Islet precursor cell (in vitro differentiated cells): ENCODE measurements at places on chromosomes 1 and 21.

DNA sequence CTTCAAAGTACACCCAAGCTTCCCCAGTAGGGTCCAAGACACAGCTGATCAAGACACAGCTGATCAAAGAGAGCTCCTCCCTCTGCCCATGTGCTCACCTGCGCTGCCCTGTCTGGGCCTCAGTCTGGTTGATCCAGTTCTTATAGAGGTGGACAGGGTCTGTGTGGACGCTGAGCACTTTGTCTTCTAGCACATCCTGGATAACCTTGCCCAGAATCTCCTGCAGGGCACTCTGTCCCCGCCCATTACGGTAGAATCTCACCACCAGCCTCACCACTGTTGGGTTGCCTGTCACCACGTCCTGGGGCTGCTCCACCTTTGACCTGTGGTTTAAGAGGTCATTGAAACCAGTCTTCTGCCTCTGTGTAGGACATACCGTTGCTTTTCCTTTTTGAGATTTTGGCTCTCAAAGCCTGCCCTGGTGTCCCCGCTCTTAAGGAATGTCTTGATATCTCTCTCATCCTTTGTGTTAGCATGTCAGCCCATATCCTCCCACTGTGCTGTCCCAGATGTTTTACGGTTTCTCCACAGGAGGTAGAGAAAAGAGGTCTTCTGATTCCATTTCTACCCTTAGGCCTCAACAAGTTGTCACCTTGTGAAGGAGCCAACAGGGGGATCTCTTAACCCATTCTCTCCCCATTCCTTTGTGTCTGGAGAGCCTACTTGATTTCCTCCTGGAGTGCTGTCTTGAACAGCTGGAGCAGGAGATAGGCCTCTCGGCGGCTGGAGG lies 33.5 kb downstream of the IQGAP3 start:
- no peak for DNase-seq

GRCh38 chr1:97740891-97741290 lies 179.9 kb downstream of the DPYD start:
- DNase-seq = no peak

DNA sequence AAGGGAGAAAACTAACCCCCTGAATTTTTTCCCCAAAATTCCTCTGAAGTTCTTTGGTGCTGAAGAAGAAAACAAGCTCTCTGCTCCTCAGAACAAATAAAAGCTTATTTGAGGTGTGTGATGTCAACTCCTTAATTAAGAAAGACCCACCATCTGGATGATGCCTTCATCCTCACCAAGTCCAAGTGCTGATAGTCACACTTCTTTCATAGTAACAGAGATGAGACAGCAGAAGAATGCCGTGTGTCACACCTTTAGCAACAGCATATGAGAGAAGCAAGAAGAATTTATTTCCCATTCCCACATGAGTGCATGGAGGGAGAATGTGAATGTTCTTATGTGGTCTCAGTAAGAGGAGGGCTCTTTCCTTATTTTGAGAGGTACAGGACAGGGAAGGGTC lies 91.2 kb downstream of the TGFB2 start:
- DNase-seq = no peak

- peak; percentile 83 for DNase-seq
Observed at GRCh38 chr1:150813028-150813707, 5.1 kb upstream of the CTSK start.

DNA sequence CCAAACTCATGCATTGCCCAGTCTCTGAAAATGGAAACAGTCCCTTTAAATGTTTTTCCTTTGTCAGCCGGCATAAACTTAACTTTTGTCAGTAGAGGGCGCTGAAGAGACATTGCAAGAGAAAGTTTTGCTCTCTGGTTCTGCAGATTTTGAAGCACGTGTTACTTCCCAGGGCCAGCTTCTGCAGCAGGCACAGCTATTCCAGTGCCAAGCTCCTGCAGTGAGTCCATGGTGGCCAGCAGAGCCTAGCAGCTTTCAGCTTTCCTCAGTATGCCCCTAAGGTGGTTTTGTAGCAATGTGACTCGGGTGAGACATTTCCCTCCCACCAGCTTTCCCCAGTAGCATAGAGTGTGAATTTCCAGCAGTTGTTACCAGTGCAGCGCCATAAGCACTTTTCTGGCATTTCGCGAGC lies 2.6 kb upstream of the IFI44L start:
- DNase-seq = peak; percentile 81

DNA sequence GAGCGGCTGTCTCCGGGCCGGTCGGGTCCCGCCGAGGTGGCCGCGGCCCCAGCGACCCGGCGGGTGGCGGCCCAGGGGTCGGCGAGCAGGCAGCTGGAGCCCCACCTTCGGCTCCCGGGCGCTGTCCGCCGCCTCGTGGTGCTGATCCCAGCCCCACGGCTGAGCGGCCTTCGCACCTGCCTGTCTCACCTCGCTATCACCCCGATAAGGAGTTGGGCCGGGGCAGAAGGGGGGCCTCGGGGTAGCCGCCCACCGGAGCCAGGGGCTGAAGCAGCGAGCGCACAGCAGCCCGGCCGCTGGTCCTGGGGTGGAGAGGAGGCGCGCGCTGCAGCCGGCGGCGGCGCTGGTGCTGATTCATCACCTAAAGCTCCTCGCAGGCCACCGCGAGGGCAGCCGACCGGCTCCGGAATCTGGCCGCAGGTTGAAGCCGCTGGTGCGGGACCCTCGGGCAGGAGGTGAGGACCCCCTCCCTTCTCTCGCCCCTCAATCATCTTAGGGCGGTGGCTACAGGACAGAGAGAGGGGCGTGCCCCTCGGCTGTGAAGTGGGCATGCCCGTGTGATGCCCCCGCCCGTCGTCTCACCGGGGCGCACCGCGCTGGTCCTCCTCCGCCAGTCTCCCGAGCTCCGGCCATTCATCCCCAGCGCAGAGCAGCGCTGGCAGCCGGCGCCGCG lies 575 bp downstream of the TRIM67 start:
- DNase-seq = peak; percentile 85

GRCh38 chr1:75588779-75589475 lies 22.0 kb downstream of the SLC44A5 start:
- DNase-seq = no peak

DNA sequence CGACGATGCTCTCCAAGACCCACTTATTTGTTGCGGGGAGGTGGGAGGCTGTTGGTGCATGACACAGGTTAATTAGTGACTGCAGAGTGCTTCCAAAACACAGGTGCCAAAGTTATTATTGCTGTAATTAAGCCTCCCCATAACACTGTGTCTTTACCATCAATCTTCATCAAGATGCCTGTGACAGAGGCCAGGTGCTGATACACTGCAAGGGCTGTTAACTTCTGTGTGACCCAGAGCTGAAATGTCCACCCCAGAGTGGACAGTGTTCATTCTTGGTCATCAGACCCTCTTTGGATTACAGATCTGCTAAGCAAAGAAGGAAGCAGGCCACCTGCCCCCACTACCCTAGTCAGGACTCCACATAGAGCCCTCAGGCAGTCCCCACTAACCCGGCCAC lies 55.5 kb downstream of the CAPN8 start:
- no peak for DNase-seq

GRCh38 chr1:206905295-206906164 lies 8.3 kb downstream of the IL24 start:
- peak; percentile 88 for DNase-seq

- DNase-seq = peak; percentile 71
Observed at GRCh38 chr1:110060034-110060661, 10.3 kb downstream of the ALX3 start.

DNA sequence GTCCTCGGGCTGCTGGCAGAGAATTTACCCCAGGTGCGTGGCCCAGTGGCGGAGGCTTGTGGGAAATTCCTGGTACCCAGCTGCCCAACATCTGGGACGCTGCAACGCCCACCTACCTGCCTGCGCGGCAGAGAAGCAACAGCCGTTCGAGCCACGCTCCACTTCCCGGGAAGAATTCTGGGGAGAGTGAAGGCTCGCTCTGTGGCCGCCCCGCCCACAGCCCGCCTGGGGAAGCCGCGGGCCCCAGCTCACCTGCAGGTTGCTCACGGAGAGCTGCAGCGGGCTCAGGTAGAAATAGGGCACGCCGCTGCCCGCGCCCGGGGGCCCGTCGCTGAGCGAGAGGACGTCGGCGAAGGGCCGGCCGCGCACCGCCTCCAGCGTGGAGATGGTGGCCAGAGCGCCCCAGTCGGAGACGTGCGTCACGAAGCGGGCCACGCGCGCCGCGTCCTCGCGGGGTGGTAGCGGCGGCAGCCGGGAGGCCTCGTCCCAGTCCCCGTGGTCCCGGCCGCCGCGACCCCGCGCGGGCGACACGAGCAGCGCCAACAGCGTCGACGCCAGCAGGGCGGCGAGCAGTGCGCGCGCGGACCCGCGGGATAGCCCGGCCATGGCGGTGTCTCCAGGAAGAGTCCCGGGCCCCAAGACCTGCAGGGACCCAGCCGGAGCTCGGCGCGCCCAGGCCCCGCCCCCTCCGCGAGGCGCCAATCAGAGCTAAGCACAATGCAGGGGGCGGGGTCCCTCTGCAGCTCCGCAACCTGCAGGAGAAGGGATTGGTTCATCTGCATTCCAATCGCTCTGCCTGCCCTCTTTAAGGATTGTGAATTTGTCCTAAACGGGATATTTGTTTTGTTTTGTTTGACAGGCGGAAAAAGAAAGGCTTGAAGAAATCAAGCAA lies at the start of gene CREG1:
Gene CREG1 (minus strand): TSS at position 627 of the 892 bp plus-strand sequence.
- peak; percentile 98 for DNase-seq

GRCh38 chr1:69747207-69747606 lies 179.5 kb downstream of the LRRC7 start:
- DNase-seq = no peak

DNA sequence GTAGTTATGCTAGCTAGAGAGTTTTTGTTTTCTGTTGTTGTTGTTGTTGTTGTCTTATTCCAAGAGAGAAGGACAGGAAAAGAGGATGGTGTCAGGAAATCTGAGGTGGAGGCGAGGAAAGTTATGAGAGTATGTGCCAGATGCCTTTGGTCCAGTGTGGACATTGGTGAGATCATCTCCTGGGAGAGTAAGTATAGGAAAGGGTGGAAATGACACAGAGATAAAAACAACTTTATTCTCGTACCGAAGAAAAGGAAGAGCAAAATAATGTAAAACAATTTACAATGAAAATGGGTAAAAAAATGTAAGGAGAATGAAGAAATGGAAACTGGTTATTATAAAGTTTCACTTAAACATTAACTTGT lies 97.4 kb upstream of the ADGRL2 start:
- DNase-seq = no peak

GRCh38 chr1:29482991-29483390 lies 246.7 kb downstream of the PTPRU start:
- DNase-seq = peak; percentile 25

- DNase-seq = no peak
Observed at GRCh38 chr1:230250666-230251065, 175.5 kb downstream of the PGBD5 start.

GRCh38 chr21:42469272-42469671 lies 26.8 kb downstream of the RSPH1 start:
- no peak for DNase-seq

- no peak for DNase-seq
Observed at GRCh38 chr1:94027721-94028515, 93.0 kb downstream of the ABCA4 start.

DNA sequence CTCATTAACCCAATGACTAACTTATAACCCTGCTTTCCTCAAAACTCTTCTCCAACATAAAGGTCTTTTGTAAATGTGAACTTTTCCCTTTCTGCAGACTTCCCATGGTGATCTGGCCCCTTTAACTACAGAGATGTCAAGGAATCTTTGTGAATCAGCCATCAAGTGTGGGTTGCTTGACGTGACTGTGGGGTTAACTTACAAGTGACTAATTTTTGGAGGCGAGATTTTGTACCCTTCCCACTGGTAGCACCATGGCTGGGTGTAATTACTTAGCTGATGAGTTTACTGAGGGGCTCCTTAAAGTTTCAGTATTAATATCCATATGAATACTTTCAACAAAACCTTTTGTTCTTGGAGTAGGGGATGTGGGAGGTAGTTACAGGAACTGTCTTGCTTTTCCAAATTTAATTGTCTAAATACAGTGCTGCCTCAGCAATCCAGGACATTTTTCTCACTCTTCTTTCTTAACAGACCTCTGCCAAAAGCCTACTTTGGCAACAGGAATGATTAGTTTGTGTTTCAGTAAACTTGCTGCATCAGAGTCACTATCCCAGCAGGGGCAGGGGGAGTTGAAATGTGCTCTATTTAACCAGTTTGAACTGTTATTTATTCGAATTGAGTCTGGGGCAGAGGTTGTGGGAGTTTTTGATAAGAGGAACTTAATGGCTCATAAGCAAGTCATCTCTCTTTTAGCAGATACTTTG lies 217.3 kb upstream of the FGGY start:
- DNase-seq = no peak

DNA sequence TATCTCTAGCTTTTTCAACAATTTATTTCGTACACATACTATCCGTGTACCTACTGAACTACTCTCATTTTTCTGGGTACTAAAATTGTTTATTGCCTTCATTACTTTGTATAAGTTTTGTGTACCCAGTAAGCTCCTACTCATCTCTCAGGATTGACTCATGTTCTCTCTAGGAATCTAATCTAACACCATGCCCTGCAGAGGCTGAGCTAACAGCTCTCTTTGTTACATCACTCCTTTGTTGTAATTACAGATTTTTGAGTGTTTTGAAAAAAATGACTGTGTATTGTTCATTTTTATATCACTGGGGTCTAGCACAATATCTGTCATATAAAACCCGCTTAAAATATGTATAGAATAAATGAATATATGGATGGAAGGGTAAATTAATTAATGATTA lies 167.1 kb downstream of the ATP6V1G3 start:
- no peak for DNase-seq

- no peak for DNase-seq
Observed at GRCh38 chr1:201795066-201795465, 33.9 kb upstream of the IPO9 start.

DNA sequence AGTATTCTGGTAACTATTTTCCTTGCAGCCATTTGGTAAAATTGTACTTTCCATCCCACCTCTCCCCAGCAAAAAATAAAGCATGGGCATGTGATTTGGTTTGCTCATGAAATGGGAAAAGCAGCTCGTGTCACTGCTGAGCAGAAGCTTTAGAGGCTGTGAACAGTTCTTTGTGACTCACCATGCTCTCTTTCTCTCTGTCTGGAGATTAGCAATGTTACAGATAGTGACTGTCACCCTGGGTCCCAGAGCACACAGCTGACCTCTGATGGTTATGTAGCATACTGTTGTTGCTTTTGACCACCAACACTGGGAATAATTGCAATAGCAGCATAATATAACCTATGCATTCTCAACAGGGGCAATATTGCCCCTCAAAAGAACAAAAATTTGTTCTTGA lies 70.6 kb downstream of the RGS2 start:
- peak; percentile 55 for DNase-seq

DNA sequence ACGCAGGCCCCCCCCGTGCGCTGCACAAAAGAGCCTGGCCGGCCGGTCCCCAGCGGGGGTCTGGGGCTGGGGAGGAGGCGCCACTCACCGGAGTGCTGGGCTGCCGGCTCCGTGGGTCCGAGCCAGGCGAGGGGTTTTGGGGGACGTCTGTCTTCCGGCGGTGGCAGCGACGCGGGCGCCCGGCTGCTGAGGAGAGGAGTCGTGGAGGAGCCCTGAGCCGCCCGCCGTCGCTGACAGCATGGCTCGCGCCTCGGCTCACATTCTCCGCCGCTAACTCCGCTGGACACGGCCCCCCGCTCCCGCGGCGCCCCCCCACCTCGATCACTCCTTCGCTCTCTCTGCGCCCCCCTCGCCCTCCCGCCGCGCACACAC lies 649 bp downstream of the AHDC1 start:
- peak; percentile 53 for DNase-seq
